Hair follicular keratinocyte (primary cell): ENCODE measurements at places on chromosomes 4 and X. TPM values are rescaled to one million over a fixed set of nuclear protein-coding genes. Genes with fewer than 3 reads are reported as not detected.

Gene NSUN7
- total RNA-seq: 0.16 and 0.34 TPM in 2 replicates

Gene ATP1B4
- not detected in 2 replicates for total RNA-seq

Gene VCX
- total RNA-seq: 0.11 TPM in 1 of 2 replicates, not detected in the other

Gene UGT2B11
- total RNA-seq: not detected in 2 replicates

Gene HDAC8
- 22.4 and 25.8 TPM in 2 replicates for total RNA-seq

Gene TLR2
- total RNA-seq: 9.9 and 31.2 TPM in 2 replicates

Gene RBMXL3
- total RNA-seq: not detected in 2 replicates

Gene PPP2R2C
- 0.16 and 0.80 TPM in 2 replicates for total RNA-seq

Gene ZNF711
- 0.76 and 1.2 TPM in 2 replicates for total RNA-seq

Gene TMEM156
- total RNA-seq: 5.6 and 6.5 TPM in 2 replicates

Gene HELT
- total RNA-seq: not detected in 2 replicates

Gene SPANXD
- not detected in 2 replicates for total RNA-seq

Gene F9
- total RNA-seq: not detected in 2 replicates

Gene NHSL2
- total RNA-seq: under 0.01 TPM in 2 replicates

Gene FREM3
- total RNA-seq: not detected in 2 replicates

Gene TEC
- total RNA-seq: 0.08 TPM in 1 of 2 replicates, not detected in the other

Gene GRIPAP1
- total RNA-seq: 14.6 and 16.2 TPM in 2 replicates

Gene IL2RG
- total RNA-seq: not detected in 2 replicates

Gene SUPT20HL1
- total RNA-seq: not detected in 2 replicates

Gene ARHGAP4
- 0.84 and 2.0 TPM in 2 replicates for total RNA-seq

Gene TRAM1L1
- total RNA-seq: 0.68 and 1.2 TPM in 2 replicates

Gene MAGEA2B
- total RNA-seq: not detected in 2 replicates

Gene HERC3
- total RNA-seq: 15.3 and 20.8 TPM in 2 replicates

Gene MCTS1
- 60.4 and 61.2 TPM in 2 replicates for total RNA-seq

Gene ATOH1
- total RNA-seq: not detected in 2 replicates

Gene FAM13A
- total RNA-seq: 4.0 and 5.0 TPM in 2 replicates

Gene ZAR1
- not detected in 2 replicates for total RNA-seq

Gene RPA4
- total RNA-seq: 0.08 and 0.34 TPM in 2 replicates

Gene FAM193A
- 8.9 and 10.2 TPM in 2 replicates for total RNA-seq

Gene P2RY4
- not detected in 2 replicates for total RNA-seq

Gene ARHGAP36
- total RNA-seq: not detected in 2 replicates

Gene DCLK2
- total RNA-seq: not detected in 2 replicates

Gene RASGEF1B
- total RNA-seq: 0.53 and 2.3 TPM in 2 replicates

Gene TLR10
- total RNA-seq: not detected in 2 replicates

Gene SSX2B
- total RNA-seq: not detected in 2 replicates

Gene FAT4
- total RNA-seq: 0.65 and 1.2 TPM in 2 replicates

Gene HADH
- total RNA-seq: 28.0 and 32.5 TPM in 2 replicates

Gene ADH1B
- not detected in 2 replicates for total RNA-seq

Gene PAGE1
- not detected in 2 replicates for total RNA-seq

Gene ANKRD50
- 7.1 and 11.3 TPM in 2 replicates for total RNA-seq

Gene TENM3
- total RNA-seq: 9.8 and 16.1 TPM in 2 replicates

Gene ZMAT1
- total RNA-seq: not detected in 2 replicates

Gene TSPAN7
- total RNA-seq: 0.86 and 2.1 TPM in 2 replicates

Gene RAB40A
- not detected in 2 replicates for total RNA-seq

Gene PRDM8
- total RNA-seq: 8.0 and 11.0 TPM in 2 replicates

Gene DRD5
- not detected in 2 replicates for total RNA-seq

Gene POLN
- 0.53 and 0.78 TPM in 2 replicates for total RNA-seq

Gene MTCP1
- total RNA-seq: 1.6 and 5.5 TPM in 2 replicates
